Right cardiac atrium (tissue), 5 donors: ENCODE measurements at places on chromosomes 1 and 21. TPM values are rescaled to one million over a fixed set of nuclear protein-coding genes. Genes with fewer than 3 reads are reported as not detected.

Gene KIF1B
- polyA plus RNA-seq = 23.8 TPM

Gene SLC45A1
- polyA plus RNA-seq = 2.5 TPM

Gene MMP23B
- 15.8 TPM for polyA plus RNA-seq

Gene ST3GAL3
- polyA plus RNA-seq = 19.6 TPM

Gene ETV3L
- not detected for polyA plus RNA-seq

Gene NBPF10
- 0.48 TPM for polyA plus RNA-seq

Gene FDPS
- polyA plus RNA-seq = 103 TPM

Gene RNU1-1
- not detected for polyA plus RNA-seq

Gene RIPK4
- 0.70 TPM for polyA plus RNA-seq

Gene OR2L13
- polyA plus RNA-seq = not detected

Gene BGLAP
- 0.45 TPM for polyA plus RNA-seq

Gene TPTE
- polyA plus RNA-seq = not detected

Gene GBP3
- 3.5 TPM for polyA plus RNA-seq

Gene VWA5B1
- 0.18 TPM for polyA plus RNA-seq

Gene TMEM35B
- 31.9 TPM for polyA plus RNA-seq

Gene OR10J1
- polyA plus RNA-seq = not detected

Gene FAM78B
- polyA plus RNA-seq = 2.7 TPM

Gene FCER1G
- 33.4 TPM for polyA plus RNA-seq

Gene KCNJ6
- polyA plus RNA-seq = not detected

Gene TOR3A
- polyA plus RNA-seq = 6.7 TPM
